ENCODE measurements at places on chromosomes 2 and 18. TPM values are rescaled to one million over a fixed set of nuclear protein-coding genes. Genes with fewer than 3 reads are reported as not detected.
A peak's percentile ranks its signal among the peaks of the same experiment; 100 is the strongest.

The SLC11A1 gene
- total RNA-seq, result 0.55 TPM

- no peaks in the 10 kb centered on the region for H3K36me3 ChIP-seq
- no peaks in the 10 kb centered on the region for H3K27me3 ChIP-seq
- H3K4me1 ChIP-seq, result peaks cover 25% of the 10 kb centered on the region
- no peak overlapping the region for H3K27ac ChIP-seq
- no peak for DNase-seq
Observed at GRCh38 chr18:6056171-6056910, 161.0 kb upstream of the TMEM200C start.

DNA sequence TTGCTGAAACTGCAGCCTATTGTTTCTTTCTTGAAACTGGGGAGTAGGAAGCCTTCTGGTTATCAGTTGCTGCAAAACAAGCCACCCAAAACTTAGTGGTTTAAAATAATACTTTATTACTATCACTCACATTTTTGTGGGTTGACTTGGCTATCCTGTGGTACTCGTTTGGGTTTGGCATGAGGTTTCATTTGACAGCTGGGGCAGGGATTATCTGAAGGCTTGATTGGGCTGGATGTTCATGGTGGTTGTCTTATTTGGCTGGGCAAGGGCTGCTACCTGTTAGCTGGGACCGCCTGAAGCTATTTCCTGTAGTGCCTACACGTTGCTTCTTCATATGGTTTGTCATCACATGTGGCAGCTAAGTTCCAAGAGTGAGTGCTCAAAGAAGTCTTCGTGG is 122.3 kb downstream of the PLCL1 start:
- H3K27ac ChIP-seq, result no peak overlapping the region
- no peaks in the 10 kb centered on the region for H3K4me1 ChIP-seq
- no peak for DNase-seq
- no peaks in the 10 kb centered on the region for H3K27me3 ChIP-seq
- peaks cover 3% of the 10 kb centered on the region for H3K36me3 ChIP-seq
- H3K4me3 ChIP-seq, result no peak overlapping the region

DNA sequence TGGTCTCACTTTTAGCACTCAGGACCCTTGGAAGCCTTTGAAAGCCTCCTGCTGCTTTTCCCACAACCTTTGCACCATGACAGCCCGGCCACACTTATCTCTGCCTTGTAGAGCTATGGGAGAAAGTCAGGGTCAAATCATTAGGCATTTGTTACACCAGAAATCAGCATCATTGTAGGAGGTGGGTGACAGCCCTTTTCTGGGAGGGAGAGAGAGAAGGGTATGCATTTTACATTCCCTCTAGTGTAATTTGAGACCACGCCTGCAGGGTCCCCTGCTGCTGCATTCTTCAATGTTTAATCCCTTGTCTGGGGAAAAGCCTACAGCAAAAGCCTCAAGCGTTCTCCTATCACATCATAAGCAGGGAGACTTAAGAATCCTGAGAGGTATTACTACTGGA is 766.8 kb upstream of the FAM98A start:
- no peaks in the 10 kb centered on the region for H3K27me3 ChIP-seq
- H3K36me3 ChIP-seq, result no peaks in the 10 kb centered on the region
- H3K4me1 ChIP-seq, result peaks cover 59% of the 10 kb centered on the region
- H3K4me3 ChIP-seq, result peak overlapping the region; percentile 54
- peak overlapping the region; percentile 93 for H3K27ac ChIP-seq

DNA sequence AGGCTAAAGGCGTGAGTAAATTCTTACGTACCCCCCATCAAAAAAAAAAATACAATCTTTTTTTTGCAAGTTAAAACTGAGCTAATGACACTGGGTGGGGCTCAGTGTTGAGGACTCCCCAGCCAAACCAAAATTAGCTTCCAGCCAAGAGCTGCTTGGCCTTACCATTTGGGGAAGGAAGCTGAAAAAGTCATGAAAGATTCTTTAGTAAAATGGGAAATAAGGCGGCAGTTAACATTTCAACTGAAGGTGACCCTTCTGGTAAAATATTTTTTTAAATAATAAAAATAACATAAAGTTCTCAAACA is 16.4 kb downstream of the SMAD7 start:
- no peak for DNase-seq
- H3K27ac ChIP-seq, result peak overlapping the region; percentile 53
- peaks cover 10% of the 10 kb centered on the region for H3K36me3 ChIP-seq

The PSMA8 gene
- total RNA-seq, result not detected

The CFAP65 gene
- total RNA-seq, result 0.48 TPM

The TRIM43 gene
- not detected for total RNA-seq

Measured in WTC11 (cell line).